ENCODE measurements at places on chromosomes 13 and 19.
A peak's percentile ranks its signal among the peaks of the same experiment; 100 is the strongest.

- DNase-seq, result peak; percentile 27
Observed at GRCh38 chr19:14371301-14371821, 9.9 kb upstream of the ADGRE5 start.

GRCh38 chr13:57640607-57641006 lies 9.1 kb downstream of the PCDH17 start:
- DNase-seq, result no peak

- DNase-seq, result peak; percentile 77
Observed at GRCh38 chr19:33273881-33274662, 28.3 kb downstream of the CEBPA start.

DNA sequence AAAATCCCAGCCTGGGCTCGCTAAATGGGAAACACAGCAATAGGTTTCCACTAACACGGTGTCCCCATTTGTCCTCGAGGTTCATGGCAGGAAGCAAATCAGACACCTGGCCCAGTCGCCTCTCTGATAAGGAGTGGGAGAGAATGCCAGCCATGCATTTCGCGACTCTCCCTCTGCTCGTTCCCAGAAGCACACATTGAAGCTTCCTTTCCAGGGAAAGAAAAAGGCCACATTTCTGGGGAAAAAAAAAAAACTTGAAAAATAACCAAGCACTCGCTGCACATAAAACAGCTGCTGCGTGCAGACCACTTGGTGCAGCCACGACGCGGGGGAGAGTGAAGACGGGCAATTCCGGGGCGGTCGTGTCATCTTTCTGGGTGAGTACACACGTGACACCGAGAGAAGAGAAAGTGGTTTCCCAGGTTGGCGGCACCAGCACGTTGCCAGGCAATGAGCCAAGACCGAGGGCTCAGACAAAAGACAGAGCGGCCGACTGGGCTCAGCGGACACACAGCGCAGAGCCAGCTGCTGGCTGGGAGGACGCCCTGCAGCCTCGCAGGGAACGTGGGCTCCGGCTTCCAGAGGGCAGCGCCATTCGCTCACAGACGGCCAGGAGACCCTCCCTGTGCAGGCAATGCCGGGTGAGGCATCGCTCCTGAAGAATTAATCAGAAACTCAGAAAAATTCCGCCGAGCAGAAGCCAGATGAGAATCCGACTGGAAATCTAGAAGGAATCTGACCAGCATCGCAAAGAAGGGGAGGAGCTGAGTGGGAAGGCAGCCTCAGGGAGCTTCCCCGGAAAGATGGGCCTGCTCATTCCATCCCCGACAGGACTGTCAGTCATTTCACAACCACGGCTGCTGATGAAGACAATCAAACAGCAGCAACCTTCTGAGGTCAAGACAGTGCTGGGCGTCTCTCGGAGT lies 83.2 kb upstream of the IRS2 start:
- no peak for DNase-seq

Measured in suppressor macrophage treated with lipopolysaccharide for 4 hours (primary cell).